ENCODE measurements at places on chromosomes 16 and 17. TPM values are rescaled to one million over a fixed set of nuclear protein-coding genes. Genes with fewer than 3 reads are reported as not detected.

GRCh38 chr16:7055443-7055842 is 277.2 kb upstream of the RBFOX1 start:
- no peak for DNase-seq

Gene ZNF821
- polyA plus RNA-seq = 20.5 TPM

Gene ADCY9
- 9.9 TPM for polyA plus RNA-seq

Gene CD2BP2
- polyA plus RNA-seq = 47.6 TPM
